Fibroblast of the aortic adventitia (primary cell): ENCODE measurements at places on chromosomes 5 and 9. TPM values are rescaled to one million over a fixed set of nuclear protein-coding genes. Genes with fewer than 3 reads are reported as not detected.

GRCh38 chr9:118992813-118993794 is 376.1 kb downstream of the BRINP1 start:
- DNase-seq: no peak

- DNase-seq: no peak
Measured at GRCh38 chr5:39076101-39076756, 2.0 kb upstream of the RICTOR start.

- no peak for DNase-seq
Measured at GRCh38 chr5:172683645-172684471, 42.8 kb downstream of the NEURL1B start.

- no peak for DNase-seq
Measured at GRCh38 chr9:131517761-131518190, 13.3 kb downstream of the UCK1 start.

GRCh38 chr5:75519761-75520160 is 8.1 kb downstream of the POLK start:
- no peak for DNase-seq

DNA sequence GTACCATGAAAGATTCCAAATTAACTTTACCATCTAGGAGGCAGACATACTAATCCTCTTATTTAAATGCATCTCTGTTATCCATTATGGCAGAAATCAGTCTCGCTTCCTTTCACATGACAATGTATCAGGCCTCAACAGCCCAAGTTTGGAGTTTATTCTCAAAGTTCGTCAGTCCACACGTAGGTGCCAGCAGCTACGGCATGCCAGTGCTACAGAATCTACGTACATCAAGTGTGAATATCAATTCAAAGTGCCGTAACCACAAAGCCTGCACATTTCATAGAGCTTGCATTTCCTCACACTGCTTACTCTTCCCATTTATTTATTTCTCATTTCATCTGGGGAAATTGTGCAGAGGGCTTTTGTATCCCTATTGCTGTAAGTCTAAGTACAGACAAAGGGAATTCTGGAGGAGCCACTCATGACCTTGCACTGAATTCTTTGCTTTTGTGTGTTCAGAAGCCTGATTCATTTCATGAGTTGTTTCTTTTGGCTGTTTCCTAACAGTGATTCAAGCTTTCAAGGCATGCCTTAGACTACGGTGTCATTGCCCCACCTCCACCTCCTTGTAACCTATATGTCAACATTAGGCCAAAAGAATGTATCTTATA is 10.0 kb downstream of the ENC1 start:
- DNase-seq: peak; percentile 93

Gene ANKRD55
- total RNA-seq: 0.57 TPM in 1 of 2 replicates, not detected in the other

DNA sequence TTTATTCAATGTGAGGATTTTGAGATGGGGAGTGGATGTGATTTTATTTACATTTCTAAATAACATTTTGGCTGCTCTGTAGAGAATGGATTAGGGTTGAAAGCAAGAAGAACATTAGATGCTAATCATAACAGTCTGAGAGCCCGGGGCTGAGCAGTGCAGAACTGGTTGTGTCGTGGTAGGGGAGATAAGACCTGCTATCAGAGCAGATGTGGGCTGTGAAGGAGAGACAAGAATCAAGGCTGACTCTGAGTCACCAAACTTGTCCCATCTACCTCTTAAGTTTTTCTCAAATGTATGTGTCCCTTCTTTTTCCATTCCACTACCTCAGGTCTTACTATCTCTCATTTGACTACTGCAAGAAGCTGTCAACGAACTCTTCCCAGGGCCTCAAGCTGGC is 35.4 kb upstream of the SLC28A3 start:
- DNase-seq: no peak

- DNase-seq: no peak
Measured at GRCh38 chr9:87710443-87710842, 15.5 kb upstream of the CTSL start.

Gene CCNO
- 0.18 TPM in 1 of 2 replicates, not detected in the other for total RNA-seq

Gene ZNF879
- 3.9 and 5.2 TPM in 2 replicates for total RNA-seq

GRCh38 chr5:57063773-57064172 is 110.1 kb upstream of the GPBP1 start:
- no peak for DNase-seq

- no peak for DNase-seq
Measured at GRCh38 chr9:106019039-106019680, 324.8 kb downstream of the TMEM38B start.

- peak; percentile 1 for DNase-seq
Measured at GRCh38 chr5:178331491-178331996, 98.9 kb upstream of the PHYKPL start.

GRCh38 chr9:95776176-95776575 is 99.3 kb upstream of the ERCC6L2 start:
- DNase-seq: no peak

GRCh38 chr9:104633976-104634520 is 16.0 kb upstream of the OR13C9 start:
- DNase-seq: no peak

DNA sequence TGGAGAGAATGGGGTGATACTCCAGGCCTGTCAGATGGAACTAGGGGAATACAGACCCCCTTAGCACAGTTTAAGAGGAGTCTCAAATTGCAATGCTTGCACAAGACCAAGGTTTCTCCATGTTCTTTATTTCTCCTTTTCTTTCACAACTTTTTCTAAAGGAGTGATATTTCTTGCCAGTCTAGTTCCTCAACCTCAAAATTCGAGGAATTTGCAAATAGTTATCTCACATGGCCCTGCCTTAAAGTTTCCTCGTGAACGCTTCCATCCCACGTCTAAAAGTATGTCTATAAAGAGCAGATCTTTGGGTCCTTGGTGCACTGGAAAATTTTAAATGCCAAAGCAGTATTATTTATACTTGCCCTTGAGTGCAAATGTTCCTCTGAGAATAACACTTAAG is 373.8 kb upstream of the KLF4 start:
- DNase-seq: no peak

DNA sequence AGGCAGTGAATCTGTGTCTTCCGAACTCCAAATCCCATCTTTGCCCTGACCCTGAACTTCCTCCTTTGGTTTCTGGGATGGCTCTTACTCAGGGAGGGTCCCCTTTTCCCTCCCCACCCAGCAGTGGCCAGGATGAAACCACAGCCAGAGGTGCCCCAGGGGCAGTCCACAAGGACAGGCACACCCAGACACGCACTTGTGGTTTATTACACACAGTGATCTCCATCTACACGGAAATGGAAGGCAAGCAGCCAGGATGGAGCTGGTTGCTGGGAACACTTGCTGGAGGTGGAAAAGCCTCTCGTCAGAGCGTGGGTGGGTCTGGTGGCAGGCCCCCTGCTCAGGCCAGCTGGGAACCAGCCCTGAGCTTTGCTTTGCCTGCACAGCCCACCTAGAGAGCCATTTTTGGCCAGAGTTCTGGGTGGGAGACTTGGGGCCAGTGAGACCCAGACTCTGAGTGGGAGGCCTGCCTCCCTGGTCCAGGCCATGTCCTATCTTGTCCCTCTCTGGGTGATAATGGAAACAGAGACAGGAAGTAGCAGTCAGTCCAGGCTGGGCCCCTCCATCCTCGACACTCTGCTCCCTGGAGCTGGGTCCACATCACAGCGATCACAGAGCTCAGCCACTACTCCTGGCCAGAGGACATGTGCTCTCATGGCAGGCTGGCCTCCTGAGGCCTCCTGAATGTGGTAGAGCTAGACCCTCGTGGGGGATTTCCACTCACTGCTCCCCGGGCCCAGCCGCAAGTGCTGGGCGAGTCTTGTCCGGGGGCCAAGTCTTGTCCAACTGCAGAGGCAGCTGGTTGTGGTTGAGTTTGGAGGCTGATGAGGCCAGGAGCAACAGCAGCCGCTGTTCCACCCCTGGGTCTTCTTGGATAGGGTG is 5.1 kb upstream of the PHYKPL start:
- peak; percentile 25 for DNase-seq

Gene TAF1L
- not detected in 2 replicates for total RNA-seq

Gene RAB3C
- not detected in 2 replicates for total RNA-seq

DNA sequence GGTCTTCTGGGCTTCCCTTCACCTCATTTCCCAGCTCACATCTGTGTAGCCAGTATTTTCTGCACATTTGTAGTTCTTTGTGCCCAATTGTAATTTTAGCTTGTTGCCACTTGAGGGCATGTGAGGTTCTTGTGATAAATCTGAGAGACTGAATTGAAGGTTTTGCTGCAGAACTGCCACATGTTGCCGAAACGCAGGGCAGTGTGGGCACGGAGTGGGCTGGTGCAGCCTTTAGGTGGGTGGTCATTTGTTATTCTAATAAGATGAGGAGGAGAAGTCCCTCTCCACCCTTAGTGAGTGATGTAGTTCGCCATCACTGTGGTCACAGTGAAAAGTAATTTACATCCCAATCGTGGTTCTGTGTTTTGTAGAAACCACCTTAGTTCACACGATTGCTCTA is 21.2 kb downstream of the OTULIN start:
- peak; percentile 74 for DNase-seq

Gene SH3GL2
- total RNA-seq: 0.18 TPM in 1 of 2 replicates, not detected in the other

GRCh38 chr5:88829054-88829453 is 53.9 kb downstream of the MEF2C start:
- DNase-seq: peak; percentile 41

Gene KCNV2
- not detected in 2 replicates for total RNA-seq

- peak; percentile 39 for DNase-seq
Measured at GRCh38 chr9:12846035-12846434, 71.2 kb downstream of the LURAP1L start.

DNA sequence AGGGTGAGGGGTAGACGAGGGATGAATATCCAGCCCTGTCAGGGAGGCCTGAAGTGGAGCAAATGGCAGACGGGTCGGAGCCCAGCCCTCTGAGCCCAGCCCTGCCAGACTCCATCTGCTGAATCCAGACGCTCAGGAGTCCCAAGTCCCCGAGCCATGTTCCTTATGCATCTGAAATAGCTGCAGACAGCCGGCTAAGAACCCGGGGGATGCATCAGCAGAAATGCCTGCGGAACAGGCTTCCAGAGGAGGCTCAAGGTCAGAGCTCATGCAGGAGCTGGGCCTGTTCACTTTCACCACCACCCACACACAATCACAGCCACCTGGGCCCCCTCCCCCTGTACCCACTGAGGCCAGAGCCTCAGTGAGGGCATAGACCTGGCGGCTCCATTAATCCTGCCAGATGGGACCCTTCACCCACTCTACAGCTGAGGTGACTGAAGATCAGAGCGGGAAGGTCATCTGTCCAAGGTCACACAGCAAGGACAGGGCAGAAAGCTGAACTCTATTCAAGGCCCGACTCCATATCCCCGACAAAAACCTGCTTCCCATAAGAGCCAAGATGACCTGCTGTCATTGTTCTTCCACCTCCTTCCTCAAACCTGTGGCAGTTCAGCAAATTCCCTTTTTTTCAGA is 24.4 kb upstream of the AKNA start:
- no peak for DNase-seq

GRCh38 chr9:105359892-105360291 is 87.9 kb upstream of the FSD1L start:
- no peak for DNase-seq

Gene INIP
- total RNA-seq: 39.1 and 98.9 TPM in 2 replicates

- DNase-seq: no peak
Measured at GRCh38 chr9:34541540-34541939, 18.8 kb upstream of the ENHO start.

- no peak for DNase-seq
Measured at GRCh38 chr9:81814794-81815464, 113.3 kb upstream of the SPATA31D4 start.

Gene EGR1
- 1.6 and 6.3 TPM in 2 replicates for total RNA-seq
